ENCODE measurements at places on chromosomes 4 and X.

- no peak for DNase-seq
Measured at GRCh38 chrX:38089173-38089982, 83.0 kb downstream of the SYTL5 start.

GRCh38 chr4:173845580-173845979 lies 315.6 kb upstream of the HAND2 start:
- DNase-seq, result no peak

DNA sequence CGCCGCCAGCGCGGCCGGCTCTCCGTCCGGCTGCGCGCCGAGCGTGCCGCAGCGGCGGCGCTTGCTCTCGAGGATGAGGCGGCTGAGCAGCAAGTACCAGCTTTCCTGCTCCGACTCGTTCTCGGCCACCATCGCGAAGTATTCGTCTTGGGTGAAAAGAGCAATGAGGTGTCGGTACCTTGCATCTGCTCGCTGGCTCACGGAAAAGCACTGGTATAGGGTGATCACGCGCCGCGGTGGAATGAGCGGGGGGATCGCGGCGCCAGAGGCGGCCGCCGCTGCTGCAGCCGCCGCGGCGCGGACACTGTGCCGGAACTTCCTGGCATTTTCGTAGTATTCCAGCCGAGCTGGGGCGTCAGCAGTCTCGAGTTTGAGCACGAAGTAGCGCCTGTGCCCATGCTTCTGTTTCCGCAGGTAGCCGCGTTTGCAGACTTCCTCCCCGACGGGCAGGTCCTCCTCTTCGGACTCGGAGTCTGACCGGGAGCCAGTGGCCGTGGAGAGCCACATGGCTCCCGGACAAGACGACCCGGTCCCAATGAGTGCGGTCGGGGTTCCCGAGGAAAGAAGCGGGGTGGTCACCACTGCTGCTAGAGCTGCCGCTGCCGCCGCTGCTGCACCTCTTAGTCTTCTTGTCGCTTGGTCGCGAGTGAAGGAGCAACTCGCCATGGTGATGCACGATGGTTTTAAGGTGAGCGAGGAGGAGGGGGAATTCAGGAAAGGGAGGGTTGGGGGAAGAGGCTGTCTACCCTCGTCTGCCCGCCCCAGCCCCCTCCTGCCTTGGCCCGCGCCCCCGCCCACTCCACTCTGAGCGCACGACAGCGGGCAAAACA lies 469 bp downstream of the IRS4 start:
- no peak for DNase-seq

DNA sequence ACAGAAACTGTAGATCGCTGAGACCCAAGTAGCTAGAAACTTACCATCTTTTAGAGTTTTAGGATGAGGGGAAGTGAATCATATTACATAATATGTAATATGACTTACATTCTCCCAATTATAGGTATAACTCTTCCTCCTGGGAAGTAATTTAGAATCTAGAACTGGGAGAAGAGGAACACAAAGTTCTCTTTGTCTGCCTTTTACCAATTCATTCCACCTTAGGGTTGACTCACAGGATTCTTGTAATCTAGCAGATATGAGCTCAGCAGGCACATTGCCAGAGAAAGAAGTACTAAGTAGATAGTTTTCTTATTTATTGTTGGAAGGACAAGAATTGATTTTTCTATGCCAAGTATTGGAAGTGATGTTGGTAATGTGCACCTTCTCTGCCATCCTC lies 58.0 kb upstream of the CCSER1 start:
- no peak for DNase-seq

GRCh38 chr4:140691369-140691768 lies 64.8 kb downstream of the TBC1D9 start:
- DNase-seq, result no peak

Data from nucleus accumbens (tissue), 56 donors.